ENCODE measurements at places on chromosomes 2 and 18. TPM values are rescaled to one million over a fixed set of nuclear protein-coding genes. Genes with fewer than 3 reads are reported as not detected.

GRCh38 chr2:27390822-27391679 is 10.5 kb upstream of the ZNF513 start:
- DNase-seq, result no peak

GRCh38 chr18:56487801-56488200 is 150.6 kb downstream of the TXNL1 start:
- no peak for DNase-seq

- DNase-seq, result no peak
Observed at GRCh38 chr2:240819858-240820606, at the start of gene KIF1A. Gene KIF1A, minus strand, starts transcription at chr2:240820219. Its CDS starts 22,467 bp downstream, at chr2:240797752.

The POTEF gene
- total RNA-seq, result 3.5 TPM

GRCh38 chr18:62812242-62812641 is 96.9 kb downstream of the PHLPP1 start:
- DNase-seq, result no peak

DNA sequence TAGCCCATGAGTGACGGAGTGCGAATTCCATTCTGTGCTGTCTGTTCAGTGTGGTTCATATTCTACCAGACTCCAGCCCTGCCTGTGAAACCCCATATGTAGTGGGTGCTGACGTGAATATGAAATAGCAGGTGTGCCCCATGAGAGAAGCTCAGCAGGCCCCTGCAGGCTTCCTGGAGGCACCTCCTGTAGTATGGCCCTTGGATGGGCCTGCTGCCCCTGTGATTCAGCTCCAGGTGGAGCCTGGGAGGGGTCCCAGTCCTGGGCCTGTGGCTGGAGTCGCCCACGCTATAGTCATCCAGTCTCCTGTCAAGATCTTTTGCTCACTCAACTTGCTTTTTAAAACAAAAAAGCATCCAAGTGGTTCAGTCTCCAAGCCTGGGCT is 125.5 kb downstream of the GLI2 start:
- DNase-seq, result no peak

DNA sequence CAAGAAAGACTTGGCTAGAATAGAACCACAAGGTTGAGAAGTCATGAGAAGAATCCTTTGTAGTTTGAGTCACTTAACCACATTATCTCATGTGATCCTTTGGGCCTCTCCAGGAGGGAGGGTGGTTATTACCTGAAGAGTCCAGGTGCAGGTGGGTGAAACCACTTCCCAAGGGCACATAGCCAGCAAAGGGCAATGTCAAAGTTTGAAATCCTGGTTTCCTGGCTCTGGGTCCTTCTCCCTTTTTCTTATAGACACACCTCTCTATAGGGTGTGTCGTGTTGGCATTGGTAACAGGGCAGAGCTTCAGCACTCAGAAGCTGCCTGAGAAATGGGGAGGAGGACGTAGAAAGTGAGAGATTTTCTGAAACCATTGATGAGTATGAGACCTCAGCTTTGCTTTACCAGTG is 137.9 kb downstream of the MGAT5 start:
- DNase-seq, result peak; percentile 23

- DNase-seq, result peak; percentile 39
Observed at GRCh38 chr2:215793747-215794595, 219.4 kb downstream of the MREG start.

GRCh38 chr2:118148809-118149208 is 60.5 kb downstream of the INSIG2 start:
- no peak for DNase-seq

The STARD6 gene
- total RNA-seq, result not detected

The METTL21A gene
- total RNA-seq, result 25.7 TPM

Measured in HCT116 (cell line).